ENCODE measurements at places on chromosomes 5 and 9. TPM values are rescaled to one million over a fixed set of nuclear protein-coding genes. Genes with fewer than 3 reads are reported as not detected.
A peak's percentile ranks its signal among the peaks of the same experiment; 100 is the strongest.

GRCh38 chr5:61313960-61314681 is 17.9 kb upstream of the ZSWIM6 start:
- H3K36me3 ChIP-seq: no peaks in the 10 kb centered on the region
- H3K27ac ChIP-seq: no peak overlapping the region
- peaks cover 13% of the 10 kb centered on the region for H3K4me1 ChIP-seq
- no peak for DNase-seq

DNA sequence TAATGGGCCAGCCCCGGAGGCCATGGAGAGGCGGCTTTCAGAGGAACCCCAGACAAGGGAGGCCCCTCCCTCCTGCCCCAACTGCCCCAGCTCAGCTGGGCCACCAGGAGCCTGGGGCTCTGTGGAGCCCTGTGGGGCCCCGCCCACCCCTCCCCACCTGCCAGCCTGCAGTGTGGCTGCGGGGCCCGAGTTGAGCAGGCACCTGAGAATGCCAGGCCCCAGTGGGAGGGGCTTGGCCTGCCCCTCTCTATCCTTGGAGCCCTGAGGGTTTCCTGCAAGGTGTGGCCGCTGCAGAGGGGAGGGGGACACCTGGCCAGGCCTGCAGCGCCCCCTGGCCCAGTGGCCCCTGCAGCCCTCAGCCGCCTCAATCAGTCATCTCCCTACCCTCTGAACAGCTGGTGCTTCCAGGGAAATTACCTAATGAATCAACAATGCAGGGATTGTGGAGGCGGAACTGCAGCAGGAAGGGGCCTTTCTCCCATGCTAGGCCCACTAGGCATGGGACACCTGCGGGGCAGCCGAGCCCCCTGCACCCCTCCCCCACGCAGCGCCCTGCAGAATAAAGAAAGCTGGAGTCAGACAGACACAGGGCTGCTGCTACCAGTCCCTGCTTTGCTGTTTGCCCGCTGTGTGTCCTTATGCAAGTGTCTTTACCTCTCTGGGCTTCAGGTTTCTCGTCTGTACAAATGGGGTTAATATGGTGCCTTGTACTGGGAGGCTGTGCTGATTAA is 48.0 kb downstream of the LMX1B start:
- no peak overlapping the region for H3K27ac ChIP-seq
- H3K4me3 ChIP-seq: no peak overlapping the region
- H3K27me3 ChIP-seq: peaks cover 46% of the 10 kb centered on the region
- no peak for DNase-seq
- H3K36me3 ChIP-seq: no peaks in the 10 kb centered on the region

- no peaks in the 10 kb centered on the region for H3K36me3 ChIP-seq
- H3K4me1 ChIP-seq: peaks cover 28% of the 10 kb centered on the region
- H3K4me3 ChIP-seq: no peak overlapping the region
Observed at GRCh38 chr5:78650531-78650930, 2.0 kb upstream of the LHFPL2 start.

DNA sequence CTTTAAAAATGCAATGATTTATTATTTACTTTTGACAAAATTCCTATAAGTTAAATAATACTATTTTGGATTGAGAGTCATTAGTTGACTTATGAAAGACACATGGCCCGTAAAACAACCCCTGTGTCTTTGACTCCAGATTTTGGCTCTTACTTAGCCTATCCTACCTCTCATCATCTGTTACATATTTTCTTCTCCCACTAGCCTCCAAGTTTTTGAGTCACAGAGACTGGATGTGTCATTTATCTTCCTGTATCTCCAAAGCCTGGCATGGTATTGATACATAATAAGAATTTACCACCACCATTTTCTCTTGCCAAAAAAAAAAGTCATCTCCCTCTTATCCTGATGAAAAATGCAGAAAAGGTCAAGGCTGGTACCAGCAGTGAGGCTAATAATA is 99.9 kb downstream of the GABRB2 start:
- peaks cover 11% of the 10 kb centered on the region for H3K4me1 ChIP-seq
- no peak overlapping the region for H3K4me3 ChIP-seq
- H3K27ac ChIP-seq: no peak overlapping the region
- no peaks in the 10 kb centered on the region for H3K27me3 ChIP-seq
- peak; percentile 23 for DNase-seq

DNA sequence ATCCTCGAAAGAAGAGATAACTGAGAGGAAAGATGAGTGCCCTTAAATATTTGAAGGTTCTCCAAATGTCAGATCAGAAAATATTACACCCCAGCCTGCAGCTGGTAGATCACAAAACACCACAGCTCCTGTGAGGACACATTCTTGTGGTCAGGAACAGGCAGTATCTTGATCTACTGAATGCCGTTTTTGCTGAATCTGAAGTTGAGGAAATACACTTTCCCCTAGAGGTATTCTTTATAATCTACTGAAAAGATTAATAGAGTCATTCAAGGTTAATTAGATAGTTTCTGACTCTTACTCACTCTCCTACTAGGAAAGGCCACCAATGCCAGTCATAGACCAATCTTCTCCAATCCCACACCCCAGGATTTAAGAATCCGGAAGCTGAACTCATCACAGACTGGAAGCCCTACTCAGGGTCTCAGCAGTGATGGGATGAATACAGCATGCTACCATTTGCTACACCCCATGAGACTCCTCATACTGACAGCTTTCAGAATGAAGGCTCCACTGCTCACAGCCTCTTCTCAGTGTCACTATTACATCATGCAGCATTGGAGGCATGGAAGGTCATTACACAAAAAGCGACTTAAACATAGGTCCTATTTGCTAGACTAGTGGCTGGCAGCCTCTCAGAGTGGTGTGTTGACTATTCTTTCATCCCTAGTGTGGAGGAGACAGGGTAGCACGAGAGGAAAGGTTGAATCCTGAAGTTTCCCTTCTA is 143.9 kb upstream of the SLC1A3 start:
- H3K4me3 ChIP-seq: no peak overlapping the region
- H3K27me3 ChIP-seq: no peaks in the 10 kb centered on the region
- H3K27ac ChIP-seq: no peak overlapping the region
- peaks cover 4% of the 10 kb centered on the region for H3K4me1 ChIP-seq
- DNase-seq: no peak

GRCh38 chr5:96247097-96247701 is 185.8 kb downstream of the PCSK1 start:
- no peaks in the 10 kb centered on the region for H3K36me3 ChIP-seq
- no peak overlapping the region for H3K27ac ChIP-seq
- H3K27me3 ChIP-seq: no peaks in the 10 kb centered on the region
- no peaks in the 10 kb centered on the region for H3K4me1 ChIP-seq

GRCh38 chr5:25095261-25095660 is 450.5 kb upstream of the CDH10 start:
- no peak overlapping the region for H3K27ac ChIP-seq
- H3K36me3 ChIP-seq: no peaks in the 10 kb centered on the region
- DNase-seq: no peak
- H3K4me1 ChIP-seq: no peaks in the 10 kb centered on the region

DNA sequence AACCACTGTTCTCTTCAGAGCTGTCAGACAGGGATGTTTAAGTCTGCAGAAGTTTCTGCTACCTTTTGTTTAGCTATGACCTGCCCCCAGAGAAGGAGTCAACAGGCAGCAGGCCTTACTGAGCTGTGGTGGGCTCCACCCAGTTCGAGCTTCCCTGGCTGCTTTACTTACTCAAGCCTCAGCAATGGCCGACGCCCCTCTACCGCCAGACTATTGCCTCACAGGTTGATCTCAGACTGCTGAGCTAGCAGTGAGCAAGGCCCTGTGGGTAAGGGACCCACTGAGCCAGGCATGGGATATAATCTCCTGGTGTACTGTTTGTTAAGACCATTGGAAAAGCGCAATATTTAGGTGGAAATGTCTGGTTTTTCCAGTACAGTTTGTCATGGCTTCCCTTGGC is 229.6 kb downstream of the TMEM167A start:
- DNase-seq: no peak
- no peaks in the 10 kb centered on the region for H3K36me3 ChIP-seq
- H3K27ac ChIP-seq: no peak overlapping the region

DNA sequence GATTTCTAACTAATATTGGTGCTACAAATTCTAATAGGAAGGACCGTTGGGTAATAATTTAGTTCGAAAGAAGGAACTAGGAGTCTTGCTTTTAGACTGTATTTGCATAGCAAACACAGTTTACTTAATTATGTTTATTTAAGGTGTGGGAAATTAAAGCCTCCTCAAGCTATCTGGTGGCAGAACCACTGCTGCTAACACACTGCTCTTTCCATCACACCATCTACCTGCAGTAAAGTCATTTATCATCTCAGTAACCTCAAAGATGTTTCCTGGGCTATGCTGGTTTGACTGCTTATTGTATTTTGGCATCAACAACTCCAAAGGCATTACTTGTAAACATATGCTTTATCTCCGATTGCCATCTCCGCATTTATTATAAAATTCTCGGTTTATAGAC is 114.3 kb downstream of the DEPDC1B start:
- no peak overlapping the region for H3K27ac ChIP-seq
- no peaks in the 10 kb centered on the region for H3K27me3 ChIP-seq
- H3K36me3 ChIP-seq: no peaks in the 10 kb centered on the region
- H3K4me3 ChIP-seq: no peak overlapping the region
- no peaks in the 10 kb centered on the region for H3K4me1 ChIP-seq
- DNase-seq: no peak

- H3K36me3 ChIP-seq: no peaks in the 10 kb centered on the region
- H3K4me3 ChIP-seq: no peak overlapping the region
- no peak for DNase-seq
- H3K4me1 ChIP-seq: peaks cover 10% of the 10 kb centered on the region
Observed at GRCh38 chr9:109295221-109296130, 25.4 kb downstream of the EPB41L4B start.

DNA sequence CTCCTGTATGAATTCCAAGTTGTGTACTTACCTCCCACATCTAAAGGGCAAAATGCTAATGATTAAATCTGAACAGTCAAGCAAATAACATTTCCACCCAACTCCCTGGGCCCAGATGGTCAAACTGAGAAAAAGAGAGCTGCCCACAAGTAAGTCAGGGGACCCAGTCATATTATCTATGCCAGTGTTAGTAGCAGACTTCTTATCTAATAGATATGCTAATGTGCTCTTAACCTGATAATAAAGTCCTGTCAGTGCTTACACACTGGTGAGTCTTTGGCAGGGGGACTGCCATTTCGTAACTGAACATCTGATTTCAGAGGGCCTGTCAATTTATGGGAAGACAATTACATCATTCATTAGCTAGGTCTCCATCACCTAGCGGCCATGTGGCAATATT is 292.3 kb upstream of the WWC1 start:
- no peak overlapping the region for H3K27ac ChIP-seq
- DNase-seq: no peak
- H3K36me3 ChIP-seq: no peaks in the 10 kb centered on the region
- no peaks in the 10 kb centered on the region for H3K4me1 ChIP-seq

- DNase-seq: no peak
- H3K36me3 ChIP-seq: no peaks in the 10 kb centered on the region
- H3K27me3 ChIP-seq: no peaks in the 10 kb centered on the region
- H3K4me3 ChIP-seq: no peak overlapping the region
Observed at GRCh38 chr9:135280666-135281065, 193.2 kb downstream of the OLFM1 start.

DNA sequence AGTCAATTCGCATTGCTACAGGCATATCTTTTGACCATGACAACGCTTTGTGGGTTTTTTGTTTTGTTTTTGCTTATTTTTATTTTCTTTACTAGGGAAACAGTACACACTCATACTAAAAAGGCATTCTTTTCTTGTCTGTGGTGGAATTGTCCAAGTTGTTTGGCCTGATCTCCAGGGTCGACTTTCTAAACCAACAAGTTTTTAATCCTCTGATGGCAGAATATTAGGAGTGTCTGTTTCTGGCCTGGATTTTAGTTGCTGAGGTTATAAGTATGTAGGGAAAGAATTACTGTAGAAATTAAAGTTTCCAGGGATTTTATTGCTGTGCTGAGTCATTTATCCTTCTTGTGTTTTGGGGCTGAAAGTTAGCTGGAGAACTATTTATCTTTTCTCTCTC is 218.5 kb downstream of the TAF11L14 start:
- H3K27me3 ChIP-seq: no peaks in the 10 kb centered on the region
- H3K36me3 ChIP-seq: no peaks in the 10 kb centered on the region
- H3K4me3 ChIP-seq: no peak overlapping the region
- H3K4me1 ChIP-seq: no peaks in the 10 kb centered on the region
- no peak for DNase-seq

GRCh38 chr5:14327624-14328023 is 184.5 kb downstream of the TRIO start:
- H3K27ac ChIP-seq: no peak overlapping the region
- peaks cover 8% of the 10 kb centered on the region for H3K4me1 ChIP-seq
- H3K4me3 ChIP-seq: no peak overlapping the region
- no peak for DNase-seq

GRCh38 chr5:147382776-147383175 is 127.1 kb downstream of the DPYSL3 start:
- no peaks in the 10 kb centered on the region for H3K4me1 ChIP-seq
- no peak overlapping the region for H3K27ac ChIP-seq
- DNase-seq: no peak
- no peaks in the 10 kb centered on the region for H3K36me3 ChIP-seq

DNA sequence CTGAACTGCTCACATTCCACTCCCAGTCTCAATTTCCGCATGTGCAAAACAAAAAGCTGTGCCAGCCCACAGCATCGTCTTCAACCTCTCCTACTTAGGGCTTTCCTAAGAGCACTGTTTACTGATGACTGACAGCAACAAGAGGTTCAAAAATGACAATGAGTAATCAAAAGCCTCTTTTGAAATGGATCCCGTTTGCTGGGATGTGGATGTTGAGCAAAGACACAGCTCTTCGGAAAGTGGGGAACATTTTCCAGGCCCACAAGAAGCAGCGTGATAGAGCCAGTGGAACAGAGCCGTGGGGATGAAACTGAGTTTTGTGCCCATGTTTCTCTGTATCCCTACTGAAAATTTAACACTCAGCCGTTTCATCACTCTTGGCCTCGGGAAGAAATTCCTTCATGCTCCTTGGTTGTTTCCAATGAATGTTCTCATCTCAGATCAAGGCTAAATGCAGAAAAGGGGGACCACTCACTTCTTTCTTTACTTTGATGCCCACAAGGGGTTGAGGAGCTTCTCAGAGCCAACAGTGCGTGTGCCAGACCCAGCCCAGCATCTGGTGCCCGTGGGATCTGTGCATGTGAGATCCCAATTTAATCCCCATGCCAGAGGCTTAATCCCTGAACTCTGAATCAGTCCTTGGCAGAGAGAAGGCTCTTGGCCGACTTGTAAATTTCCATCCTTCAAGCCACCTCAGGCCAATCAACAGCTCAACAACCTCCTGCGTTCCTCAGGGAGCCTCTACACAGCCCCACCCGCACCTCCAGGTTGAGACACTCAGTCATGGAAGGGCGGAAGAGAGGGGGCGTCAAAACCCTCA is 230.2 kb upstream of the DAPK1 start:
- H3K27ac ChIP-seq: peak overlapping the region; percentile 5
- no peaks in the 10 kb centered on the region for H3K27me3 ChIP-seq
- peaks cover 11% of the 10 kb centered on the region for H3K4me1 ChIP-seq
- DNase-seq: no peak
- H3K36me3 ChIP-seq: no peaks in the 10 kb centered on the region

GRCh38 chr9:36336131-36336907 is 63.8 kb downstream of the RNF38 start:
- no peak for DNase-seq
- H3K4me3 ChIP-seq: no peak overlapping the region
- no peaks in the 10 kb centered on the region for H3K27me3 ChIP-seq

Gene GALNT12
- total RNA-seq: 1.1 TPM

Gene FOXI1
- total RNA-seq: not detected

Gene F2RL1
- total RNA-seq: 1.2 TPM

Gene IFNA13
- not detected for total RNA-seq

Gene SLC36A3
- total RNA-seq: not detected

Gene KIF12
- not detected for total RNA-seq

Gene AQP3
- total RNA-seq: 2.7 TPM

Gene MTMR12
- 21.7 TPM for total RNA-seq

Gene CDH9
- total RNA-seq: not detected

Gene C9
- not detected for total RNA-seq

Gene PROB1
- 9.5 TPM for total RNA-seq

Gene SLC34A1
- total RNA-seq: not detected

Gene FRRS1L
- total RNA-seq: 24.8 TPM

Gene SPACA9
- total RNA-seq: 11.4 TPM

All from adrenal gland (tissue), 19 donors.